Small intestine (tissue), 16 donors: ENCODE measurements at places on chromosomes 16 and 17. TPM values are rescaled to one million over a fixed set of nuclear protein-coding genes. Genes with fewer than 3 reads are reported as not detected.

GRCh38 chr16:88069397-88070168 lies 118.3 kb downstream of the BANP start:
- no peak for DNase-seq

Gene SPIRE2
- 61.5 TPM for polyA plus RNA-seq

- DNase-seq, result peak; percentile 87
These were observed at the start of gene CBX2 for GRCh38 chr17:79777894-79778503. Gene CBX2 (plus strand): TSS chr17:79778148. CDS start chr17:79778236, 88 bp downstream.

Gene KRTAP4-8
- polyA plus RNA-seq, result not detected
